ENCODE measurements at places on chromosomes 6 and 20.

GRCh38 chr20:48886194-48886593 is 35.3 kb upstream of the ARFGEF2 start:
- no peaks in the 10 kb centered on the region for H3K27me3 ChIP-seq
- H3K4me1 ChIP-seq, result no peaks in the 10 kb centered on the region
- no peak for DNase-seq

DNA sequence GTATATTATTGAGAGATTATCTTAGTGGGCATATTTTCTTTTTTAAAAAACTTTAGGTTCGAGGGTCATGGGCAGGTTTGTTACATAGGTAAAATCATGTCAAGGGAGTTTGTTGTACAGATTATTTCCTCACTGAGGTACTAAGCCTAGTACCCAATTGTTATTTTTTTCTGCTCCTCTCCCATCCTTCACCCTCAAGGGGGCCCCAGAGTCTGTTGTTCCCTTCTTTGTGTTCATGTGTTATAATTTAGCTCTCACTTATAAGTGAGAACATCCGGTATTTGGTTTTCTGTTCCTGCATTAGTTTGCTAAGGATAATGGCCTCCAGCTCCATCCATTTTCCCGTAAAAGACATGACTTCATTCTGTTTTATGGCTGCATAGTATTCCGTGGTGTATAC is 247.9 kb upstream of the RAB32 start:
- H3K27ac ChIP-seq, result no peak overlapping the region
- H3K27me3 ChIP-seq, result no peaks in the 10 kb centered on the region
- H3K36me3 ChIP-seq, result no peaks in the 10 kb centered on the region
- no peak overlapping the region for H3K4me3 ChIP-seq
- H3K4me1 ChIP-seq, result no peaks in the 10 kb centered on the region

GRCh38 chr20:4141291-4142240 is 126.2 kb upstream of the RNF24 start:
- H3K4me1 ChIP-seq, result peaks cover under 1% of the 10 kb centered on the region
- H3K4me3 ChIP-seq, result no peak overlapping the region
- H3K27me3 ChIP-seq, result no peaks in the 10 kb centered on the region
- DNase-seq, result no peak
- no peaks in the 10 kb centered on the region for H3K36me3 ChIP-seq

DNA sequence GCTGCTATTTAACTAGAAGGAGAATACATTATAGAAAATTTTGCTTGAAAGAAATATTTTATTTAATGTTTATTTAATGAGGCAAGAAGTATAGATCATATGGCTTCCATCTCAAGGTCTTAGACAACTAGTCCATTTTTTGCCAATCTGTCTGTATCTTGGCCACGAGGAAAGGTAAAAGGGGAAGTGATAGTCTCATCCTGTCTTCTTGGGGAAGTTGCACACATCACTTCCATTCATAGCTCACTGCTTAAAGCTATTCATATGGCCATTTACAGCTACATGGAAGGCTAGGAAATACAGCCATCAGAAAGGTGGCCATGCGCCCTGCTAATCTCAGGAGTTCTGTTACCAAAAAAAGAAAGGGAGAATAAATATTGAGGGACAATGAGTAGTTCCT is 50.8 kb downstream of the METTL24 start:
- no peak for DNase-seq
- no peak overlapping the region for H3K4me3 ChIP-seq
- H3K27ac ChIP-seq, result no peak overlapping the region
- no peaks in the 10 kb centered on the region for H3K27me3 ChIP-seq
- no peaks in the 10 kb centered on the region for H3K4me1 ChIP-seq

DNA sequence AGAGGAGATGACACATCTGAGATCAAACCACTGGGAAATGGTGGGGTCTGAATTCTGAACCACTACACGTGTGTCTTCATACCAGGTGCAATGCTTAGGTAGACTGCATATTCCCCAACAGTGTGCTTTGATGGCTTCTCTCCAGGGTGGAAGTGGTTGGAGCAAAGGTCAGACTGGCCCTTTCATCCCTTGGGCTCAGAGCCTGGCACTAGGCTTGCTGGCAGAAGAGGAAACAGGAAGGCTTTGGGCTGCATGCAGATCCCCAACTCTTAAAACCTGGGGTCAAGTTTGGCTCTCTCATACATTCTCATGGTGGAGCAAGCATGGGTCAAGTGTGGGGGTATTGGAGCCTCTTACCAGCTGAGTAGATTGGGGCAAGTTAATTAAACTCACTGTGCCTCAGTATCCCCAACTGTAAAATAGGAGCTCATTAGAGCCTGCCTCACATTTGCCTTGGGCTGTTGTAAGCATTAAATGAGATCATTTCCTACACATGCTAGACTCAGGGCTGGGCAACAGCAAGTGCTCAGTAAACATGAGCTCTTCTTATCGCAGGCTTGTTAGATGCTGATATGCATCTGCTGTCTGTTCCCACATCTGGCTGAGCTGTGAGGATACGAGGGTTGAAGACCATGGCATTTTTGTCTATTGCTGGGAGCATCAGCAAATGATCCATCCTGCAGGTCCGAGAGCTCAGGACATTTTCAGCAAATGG is 51.6 kb upstream of the FAM83D start:
- peak; percentile 34 for DNase-seq
- no peak overlapping the region for H3K4me3 ChIP-seq
- H3K27me3 ChIP-seq, result peaks cover 3% of the 10 kb centered on the region
- H3K27ac ChIP-seq, result peak overlapping the region; percentile 82
- no peaks in the 10 kb centered on the region for H3K4me1 ChIP-seq

Data from small intestine (tissue), 16 donors.